ENCODE measurements at places on chromosomes 12 and 14.
A peak's percentile ranks its signal among the peaks of the same experiment; 100 is the strongest.

GRCh38 chr12:57452937-57453509 lies 2.1 kb upstream of the INHBE start:
- peak; percentile 70 for DNase-seq

- DNase-seq: no peak
Measured at GRCh38 chr14:55965851-55966250, 152.4 kb upstream of the PELI2 start.

DNA sequence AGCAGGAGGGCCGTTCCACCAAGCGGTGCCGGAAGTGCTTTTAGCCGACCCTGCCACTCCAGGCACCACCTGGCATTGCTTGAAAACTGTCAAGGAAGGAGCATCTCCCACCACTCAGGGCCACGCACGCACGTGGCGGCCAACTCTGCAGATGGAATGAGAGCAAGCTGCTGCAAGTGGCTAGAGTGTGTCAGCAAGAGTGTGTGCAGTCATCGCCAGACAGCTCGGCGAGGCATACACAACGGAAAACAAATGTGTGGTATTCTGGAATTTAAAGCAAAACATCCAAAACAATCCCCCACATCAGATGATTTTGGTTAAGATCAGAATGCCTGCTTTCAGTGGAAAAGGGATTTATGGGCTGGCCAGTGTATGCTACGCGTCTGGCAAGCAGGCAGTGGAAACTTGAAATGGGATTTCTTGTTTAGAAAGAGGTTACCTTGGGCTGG lies 11.2 kb downstream of the CD9 start:
- DNase-seq: no peak

- no peak for DNase-seq
Measured at GRCh38 chr12:92942905-92943304, 13.8 kb upstream of the EEA1 start.

DNA sequence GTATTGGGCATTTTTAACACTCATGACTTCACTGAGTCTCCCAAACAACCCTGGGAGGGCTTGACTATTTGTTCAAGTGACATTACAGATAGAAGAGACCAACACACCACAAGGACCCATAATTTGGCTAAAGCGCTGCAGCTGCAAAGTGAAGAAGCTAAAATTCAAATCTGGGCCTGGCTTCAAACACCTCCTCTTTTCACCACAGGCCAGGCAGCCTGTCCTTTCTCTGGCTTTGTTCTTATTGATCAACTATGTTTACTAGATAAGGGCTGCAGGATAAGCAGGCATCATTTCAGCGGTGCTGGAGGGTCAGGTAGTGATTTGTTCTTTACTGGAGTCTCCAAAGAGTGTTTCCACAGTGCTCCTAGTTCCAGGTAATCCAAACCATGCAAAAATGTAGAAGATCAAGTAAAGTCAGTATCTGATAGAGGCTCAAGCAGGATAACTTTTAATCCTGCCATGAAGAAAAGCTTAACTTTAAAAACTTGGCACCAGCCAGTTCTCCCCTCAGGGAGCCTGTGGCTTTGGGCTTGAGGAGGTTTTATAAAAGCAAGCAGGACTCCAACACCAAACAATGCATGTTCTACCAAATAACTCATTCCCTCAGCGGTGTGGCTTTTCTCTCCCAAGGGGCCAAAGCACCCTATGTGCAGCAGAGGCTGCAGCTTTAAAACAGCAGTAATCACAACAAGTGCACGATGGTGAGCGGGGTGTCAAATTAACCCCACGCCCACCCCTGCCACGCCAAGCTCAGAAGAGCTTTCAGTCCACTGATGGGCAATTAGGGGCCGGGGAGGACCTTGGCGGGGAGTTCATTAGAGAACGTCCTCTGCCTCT lies 16.8 kb downstream of the CLMN start:
- DNase-seq: no peak

DNA sequence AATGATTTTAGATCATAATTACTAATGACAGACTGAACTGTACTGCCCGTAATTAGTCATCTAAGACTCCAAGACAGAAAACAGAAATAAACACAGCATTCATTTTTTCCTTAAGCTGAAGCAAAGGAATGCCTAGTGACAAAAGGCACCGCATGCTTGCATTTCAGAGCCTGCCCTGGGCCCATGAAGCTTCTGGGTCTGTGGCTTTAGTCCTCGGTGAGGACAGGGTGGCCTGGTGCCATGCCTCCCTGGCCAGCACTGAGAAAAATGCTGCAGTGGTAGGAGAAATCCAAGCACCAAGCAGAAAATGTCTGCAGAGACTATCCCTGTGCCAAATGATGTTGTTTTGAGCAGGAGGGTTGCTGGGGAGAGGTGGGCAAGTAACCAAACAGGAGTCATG lies 171.6 kb downstream of the CALM1 start:
- no peak for DNase-seq

DNA sequence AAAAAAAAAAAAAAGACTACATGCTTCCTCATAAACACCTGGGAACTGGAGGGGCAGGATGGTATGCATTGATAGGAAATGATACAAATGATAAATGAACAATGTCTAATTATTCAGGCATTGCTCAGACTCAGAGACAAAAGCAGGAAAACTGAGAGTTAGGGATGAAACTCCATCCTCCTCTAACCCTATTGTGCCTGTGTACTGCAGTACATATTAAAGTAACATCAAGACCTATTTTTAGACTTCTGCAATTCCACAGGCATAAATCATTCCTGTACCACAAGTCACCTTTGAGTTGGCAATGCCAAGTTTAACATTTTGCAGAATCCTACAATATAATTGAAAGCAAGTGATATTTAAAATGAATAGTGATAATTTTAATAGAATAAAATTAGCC lies 156.5 kb upstream of the USP15 start:
- DNase-seq: no peak

GRCh38 chr14:38442208-38442607 lies 186.3 kb upstream of the CLEC14A start:
- no peak for DNase-seq

GRCh38 chr12:6323340-6323994 lies 13.0 kb downstream of the PLEKHG6 start:
- DNase-seq: peak; percentile 72

DNA sequence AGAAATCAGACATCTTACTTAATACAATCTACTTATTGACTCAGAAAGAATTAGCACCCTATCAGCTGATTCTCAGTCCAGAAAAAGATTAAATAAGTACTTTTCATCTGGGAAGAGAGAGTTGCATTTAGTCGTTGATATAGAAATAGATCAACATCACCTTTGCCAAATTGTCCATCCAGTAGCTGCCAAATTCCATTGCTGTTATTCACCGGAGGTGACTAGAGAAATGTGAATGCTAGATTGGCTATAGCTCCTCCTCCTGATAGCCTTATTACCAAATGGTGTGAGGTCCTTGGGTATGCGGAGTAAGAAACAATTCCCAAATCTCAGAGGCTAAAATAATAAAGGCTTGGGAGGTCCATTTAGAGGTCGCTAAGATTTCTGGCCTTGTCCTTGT lies 723.3 kb upstream of the FLRT2 start:
- DNase-seq: no peak

DNA sequence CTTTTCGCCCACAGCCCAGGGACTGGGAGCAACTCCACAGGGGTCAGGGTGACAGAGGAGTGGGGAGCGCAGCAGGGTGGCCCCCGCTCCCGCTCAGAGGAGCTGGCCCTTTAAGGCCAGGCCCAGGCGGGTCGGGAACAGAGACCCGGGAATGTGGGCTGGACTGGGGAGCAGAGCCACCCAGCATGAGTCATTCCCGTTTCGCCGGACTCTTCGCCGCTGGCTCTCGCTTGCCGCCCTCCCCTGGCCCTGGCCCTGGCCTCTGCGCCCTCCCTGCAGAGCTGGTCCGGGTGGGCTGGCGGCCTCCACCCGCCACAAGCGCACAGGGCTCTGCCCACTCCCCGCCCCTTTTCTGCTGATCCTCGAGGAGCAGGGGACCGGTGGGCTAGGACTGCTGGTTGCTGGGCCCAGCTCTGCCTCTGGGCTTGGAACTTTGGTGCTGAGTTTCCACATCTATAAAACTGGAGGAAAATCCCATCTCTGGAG lies 92.8 kb downstream of the NINJ2 start:
- no peak for DNase-seq

- no peak for DNase-seq
Measured at GRCh38 chr12:99985129-99985570, 414 bp upstream of the ANKS1B start.

DNA sequence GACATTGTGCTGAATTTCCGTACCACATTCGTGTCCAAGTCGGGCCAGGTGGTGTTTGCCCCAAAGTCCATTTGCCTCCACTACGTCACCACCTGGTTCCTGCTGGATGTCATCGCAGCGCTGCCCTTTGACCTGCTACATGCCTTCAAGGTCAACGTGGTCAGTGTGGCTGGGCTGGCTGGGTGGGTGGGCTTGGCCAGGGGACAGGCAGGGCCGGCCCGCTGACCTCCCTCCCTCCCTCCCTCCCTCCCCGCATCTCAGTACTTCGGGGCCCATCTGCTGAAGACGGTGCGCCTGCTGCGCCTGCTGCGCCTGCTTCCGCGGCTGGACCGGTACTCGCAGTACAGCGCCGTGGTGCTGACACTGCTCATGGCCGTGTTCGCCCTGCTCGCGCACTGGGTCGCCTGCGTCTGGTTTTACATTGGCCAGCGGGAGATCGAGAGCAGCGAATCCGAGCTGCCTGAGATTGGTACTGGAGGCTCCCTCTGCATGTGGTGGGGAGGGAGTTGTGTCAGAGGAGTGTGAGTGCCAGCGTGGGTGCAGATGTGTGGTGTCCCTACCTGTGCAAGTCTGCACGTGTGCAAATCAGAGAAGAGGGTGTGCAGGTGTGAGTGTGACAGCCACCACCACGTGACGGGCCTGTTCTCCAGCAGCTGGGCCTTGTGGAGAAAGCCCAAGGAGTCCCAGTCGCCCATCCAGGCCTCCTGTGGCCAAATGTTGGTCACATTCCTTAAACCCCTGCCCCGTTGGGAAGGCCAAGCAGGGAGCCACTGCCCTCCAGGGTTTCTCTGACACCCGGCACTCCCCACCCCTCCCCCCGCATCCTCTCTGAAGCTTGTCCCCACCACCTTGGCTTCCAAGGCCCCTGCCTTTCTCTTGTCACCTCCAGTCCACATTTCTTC lies 5.3 kb downstream of the KCNH3 start:
- DNase-seq: no peak

- no peak for DNase-seq
Measured at GRCh38 chr14:49923881-49924280, 31.0 kb downstream of the ARF6 start.

- DNase-seq: no peak
Measured at GRCh38 chr12:130849561-130850417, 10.7 kb upstream of the STX2 start.

DNA sequence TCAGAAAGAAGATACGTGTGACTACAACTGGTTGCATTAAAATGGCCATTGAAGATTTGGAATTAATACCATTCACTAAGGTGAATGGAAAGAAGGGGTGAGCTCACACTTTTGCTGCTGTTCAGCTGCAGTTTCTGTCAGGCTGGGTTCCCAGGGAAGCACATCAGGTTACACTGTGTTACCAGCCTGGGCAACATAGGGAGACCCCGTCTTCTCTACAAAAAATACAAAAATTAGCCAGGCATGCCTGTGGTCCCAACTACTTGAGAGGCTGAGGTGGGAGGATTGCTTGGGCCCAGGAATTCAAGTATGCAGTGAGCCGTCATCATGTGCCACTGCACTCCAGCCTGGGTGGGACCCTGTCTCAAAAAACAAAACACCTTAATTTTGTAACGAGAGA lies 12.9 kb upstream of the ZCCHC8 start:
- no peak for DNase-seq
